T47D (cell line): ENCODE measurements at places on chromosomes 5 and 9.
A peak's percentile ranks its signal among the peaks of the same experiment; 100 is the strongest.

GRCh38 chr5:76556511-76557221 lies 66.5 kb downstream of the F2RL2 start:
- DNase-seq = no peak

- no peak for DNase-seq
Observed at GRCh38 chr9:125361837-125362531, 100.4 kb downstream of the GAPVD1 start.

- DNase-seq = no peak
Observed at GRCh38 chr5:179220716-179221115, 124.5 kb downstream of the ADAMTS2 start.

- no peak for DNase-seq
Observed at GRCh38 chr5:31639481-31640411, 815 bp downstream of the PDZD2 start.

DNA sequence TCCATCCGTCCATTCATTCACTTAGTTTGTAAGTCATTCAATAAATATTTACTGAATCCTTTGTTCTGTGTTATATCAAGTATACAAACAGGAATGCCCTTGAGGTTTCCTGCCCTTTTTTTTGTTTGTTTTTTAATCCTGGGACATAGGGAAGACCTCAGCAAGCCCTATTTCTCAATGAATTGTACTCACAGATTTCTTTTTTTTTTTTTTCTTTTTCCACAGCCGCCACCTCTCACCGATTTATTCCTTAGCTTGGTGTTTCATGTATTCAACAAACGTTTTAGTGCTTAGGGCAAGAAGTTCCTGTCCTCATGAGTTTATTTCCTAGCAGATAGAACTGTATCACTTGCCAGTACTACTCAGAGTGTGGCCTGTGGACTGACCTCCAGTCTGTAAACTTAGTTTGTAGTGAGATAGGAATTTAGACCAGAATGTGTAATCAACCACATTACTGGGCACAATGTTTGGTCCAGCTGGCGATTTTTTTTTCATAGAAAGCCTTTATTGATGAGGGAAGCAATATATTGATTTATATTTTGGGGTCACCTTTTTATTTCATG lies 35.4 kb upstream of the C5orf47 start:
- no peak for DNase-seq

DNA sequence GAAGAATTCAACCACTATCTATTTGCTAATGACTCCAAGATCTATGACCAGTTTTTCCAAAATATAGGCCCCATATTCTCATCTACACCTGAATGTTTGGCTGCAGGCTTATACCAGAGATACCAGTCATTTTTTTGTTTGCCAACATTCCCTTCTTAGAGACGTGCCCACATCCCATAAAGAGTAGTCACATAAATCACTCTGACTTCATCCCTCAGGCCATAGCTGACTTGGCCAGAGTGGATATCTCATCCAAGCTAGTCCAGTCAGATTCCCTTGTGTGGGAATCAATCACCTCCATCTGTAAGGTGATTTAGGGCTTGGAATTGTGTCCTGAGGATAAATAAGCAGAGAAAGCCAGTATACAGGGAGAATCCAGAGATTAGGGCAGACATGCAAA lies 124.3 kb upstream of the SLC24A2 start:
- DNase-seq = peak; percentile 60

DNA sequence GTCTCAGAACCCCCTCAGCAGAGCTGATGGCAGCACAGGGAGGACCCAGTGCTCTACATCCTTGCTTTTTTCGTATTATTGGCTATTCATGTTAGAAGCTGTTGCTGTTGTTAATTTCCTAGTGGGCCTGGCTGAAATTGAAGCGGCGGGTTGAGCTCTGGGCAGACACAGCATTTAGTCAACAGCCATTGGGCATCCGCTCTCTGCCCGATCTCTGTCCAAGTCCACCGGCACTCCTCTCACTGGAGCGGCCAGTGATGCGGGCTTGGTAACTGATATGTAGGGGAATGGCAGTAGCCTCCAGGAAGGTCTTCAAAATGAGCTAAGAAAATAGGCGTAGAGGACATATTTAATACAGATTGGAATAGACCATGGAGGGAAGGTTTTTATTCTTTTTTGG lies 1.3 kb upstream of the GARNL3 start:
- no peak for DNase-seq

DNA sequence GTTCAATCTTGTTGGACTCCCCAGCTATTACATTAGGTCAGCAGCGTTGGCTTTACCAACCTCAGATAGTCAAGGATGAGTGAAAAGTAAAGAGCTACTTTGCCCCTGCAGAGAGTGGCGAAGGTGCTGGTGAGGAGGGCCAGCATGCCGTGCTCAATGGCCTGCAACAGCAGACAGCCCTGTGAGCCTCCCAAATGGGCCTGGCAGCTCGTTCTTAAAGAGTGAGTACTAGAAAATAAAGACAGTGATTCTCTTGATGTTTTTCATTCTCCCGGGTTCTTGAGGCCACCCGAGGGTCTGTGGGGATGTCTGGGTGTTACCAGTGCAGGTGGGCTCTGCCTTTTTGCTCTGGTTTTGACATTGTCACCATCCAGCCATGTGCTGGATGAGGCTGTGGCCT lies 16.2 kb downstream of the GADD45G start:
- no peak for DNase-seq
